Activated naive CD8-positive, alpha-beta T cell treated with anti-CD3 and anti-CD28 coated beads, Interleukin-2, amount 10 ng/mL, durations not matched to agents 7 days and 5 days (primary cell): ENCODE measurements at places on chromosomes 6 and 20.

- no peak for DNase-seq
Measured at GRCh38 chr6:98909236-98909635, 38.5 kb downstream of the FBXL4 start.

DNA sequence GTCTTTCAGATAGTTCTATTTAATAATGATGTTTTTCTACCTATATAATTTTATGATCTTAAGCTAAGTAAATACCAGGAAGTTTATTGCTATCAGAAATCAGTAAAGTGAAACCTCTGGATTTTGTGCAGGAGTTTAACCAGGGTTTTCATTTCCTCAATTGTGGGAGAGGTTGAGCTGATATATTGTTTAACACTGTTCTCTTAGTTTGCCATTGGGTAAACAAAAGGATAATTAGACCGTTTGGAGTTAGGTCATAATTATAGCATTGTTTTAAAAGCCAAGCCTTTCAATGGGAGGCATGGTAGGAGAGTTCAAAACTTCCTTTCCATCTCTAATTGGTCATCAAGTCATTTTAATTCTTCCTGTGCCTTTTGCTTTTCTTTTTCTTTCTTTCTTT lies 58.7 kb downstream of the STXBP5 start:
- no peak for DNase-seq

DNA sequence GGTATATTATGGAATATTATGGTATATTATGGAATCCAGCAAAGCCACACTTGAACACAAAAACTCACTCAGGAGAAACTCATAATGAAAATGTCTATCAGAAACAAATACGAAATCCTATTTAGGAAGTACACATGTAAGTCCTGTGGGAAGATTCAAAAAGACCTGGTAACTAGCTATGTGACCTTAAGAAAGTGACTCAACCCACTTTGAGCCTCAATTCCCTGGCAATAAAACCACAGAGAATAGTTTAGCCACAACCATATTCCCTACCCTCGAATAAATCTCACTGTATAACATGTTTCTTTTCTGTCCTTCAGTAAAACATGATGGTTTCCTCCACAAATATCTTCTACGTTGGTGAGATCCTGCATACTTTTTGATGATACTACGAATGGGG lies 56.4 kb downstream of the ZMYND8 start:
- DNase-seq = no peak

- no peak for DNase-seq
Measured at GRCh38 chr6:51490101-51490500, 597.3 kb downstream of the PKHD1 start.

DNA sequence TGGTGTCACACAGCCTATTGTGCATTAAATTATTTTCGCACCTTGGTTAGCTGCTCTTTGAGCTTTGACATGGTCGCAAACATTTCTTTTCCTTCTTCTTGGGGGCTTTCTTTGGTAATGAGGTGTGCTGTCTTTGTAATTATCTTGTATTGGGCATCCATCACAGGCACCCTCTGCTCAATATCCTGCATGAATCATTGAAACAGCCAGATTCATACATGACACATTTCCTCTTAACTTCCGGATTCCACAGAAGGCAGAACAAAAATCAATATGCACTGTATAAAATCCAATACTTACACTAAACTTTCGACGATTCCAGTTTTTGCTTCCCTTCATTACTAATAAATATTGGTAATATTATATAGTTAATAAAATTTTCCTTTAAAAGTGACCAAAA lies 175.6 kb downstream of the SYNE1 start:
- DNase-seq = no peak

DNA sequence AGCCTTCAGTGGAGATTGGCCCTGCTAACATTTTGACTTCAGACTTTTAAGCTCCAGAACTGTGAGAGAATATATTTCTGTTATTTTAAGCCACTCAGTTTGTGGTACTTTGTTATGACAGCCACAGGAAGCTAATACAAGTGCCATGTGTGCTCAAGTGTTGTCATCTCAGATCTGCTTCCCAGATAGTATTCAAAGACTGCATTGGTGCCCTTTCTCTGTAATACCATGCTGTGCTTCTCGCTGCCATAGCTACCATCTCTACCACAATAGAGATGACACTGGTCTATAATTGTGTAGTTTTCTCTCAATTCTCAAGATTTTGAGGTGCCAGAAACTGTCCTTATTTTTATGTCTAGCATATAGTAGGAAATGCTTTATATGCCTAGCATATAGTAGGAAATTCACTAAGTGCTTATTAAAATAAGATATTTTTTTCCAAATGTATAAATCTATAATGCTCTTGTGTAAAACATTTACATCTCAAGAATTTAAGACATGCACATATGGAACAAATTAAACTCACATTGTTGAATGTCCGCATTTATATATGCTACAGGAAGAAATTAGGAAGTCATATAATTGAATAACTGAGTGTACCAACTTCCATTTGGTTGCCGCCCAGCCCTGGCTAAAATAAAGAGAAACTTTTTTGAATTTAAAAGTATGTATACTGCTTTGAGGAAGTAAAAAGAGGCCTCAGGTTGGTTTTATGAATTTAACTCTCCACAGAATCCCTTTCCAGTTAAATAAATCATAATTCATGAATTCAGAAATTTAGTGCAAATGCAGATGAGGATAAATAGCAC lies 77.6 kb downstream of the TPBG start:
- no peak for DNase-seq

- DNase-seq = no peak
Measured at GRCh38 chr20:9409981-9410380, 104.4 kb upstream of the LAMP5 start.

DNA sequence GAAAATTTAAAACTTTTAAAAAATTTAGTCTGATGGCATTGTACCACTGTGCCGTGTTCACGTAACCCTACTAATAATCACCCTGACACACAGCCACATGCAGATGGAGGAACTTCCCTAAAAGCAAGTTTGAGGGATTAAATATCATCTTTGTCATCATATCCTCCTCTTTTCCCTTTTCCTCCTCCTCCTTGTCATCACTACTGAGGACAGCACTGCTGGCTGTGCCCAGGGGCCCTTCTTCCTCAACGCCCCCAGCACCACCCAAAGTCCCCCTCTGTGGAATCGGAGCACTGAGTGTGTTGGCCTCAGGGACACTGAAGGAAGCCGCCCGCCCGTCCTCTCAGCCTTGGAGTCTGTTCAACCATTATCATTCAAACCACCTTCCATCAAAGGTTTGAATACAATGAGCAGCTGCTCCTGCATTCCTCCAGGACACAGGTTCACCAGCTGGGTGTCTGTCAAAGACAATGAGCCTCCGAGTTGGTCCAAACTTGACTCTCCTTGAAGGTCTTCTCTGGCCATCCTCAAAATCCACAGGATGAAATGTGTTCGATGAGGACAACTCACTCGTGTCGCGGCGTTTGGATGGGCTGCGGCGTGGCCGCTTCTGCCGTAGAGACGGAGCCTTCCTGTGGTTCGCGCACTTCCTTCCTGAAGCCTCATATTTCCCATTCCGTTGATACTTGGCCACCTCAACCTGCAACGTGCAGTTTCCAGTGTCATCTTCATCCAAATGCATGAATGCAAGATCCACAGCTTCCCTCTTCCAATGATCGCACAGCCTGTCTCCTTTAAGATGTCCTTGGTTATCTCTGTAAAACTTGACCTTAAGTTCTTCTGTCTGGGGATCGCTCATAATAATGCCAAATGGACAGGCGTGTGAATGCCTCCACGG lies 23.3 kb downstream of the NQO2 start:
- DNase-seq = peak; percentile 55

- no peak for DNase-seq
Measured at GRCh38 chr6:25868436-25869183, 5.4 kb downstream of the SLC17A3 start.

DNA sequence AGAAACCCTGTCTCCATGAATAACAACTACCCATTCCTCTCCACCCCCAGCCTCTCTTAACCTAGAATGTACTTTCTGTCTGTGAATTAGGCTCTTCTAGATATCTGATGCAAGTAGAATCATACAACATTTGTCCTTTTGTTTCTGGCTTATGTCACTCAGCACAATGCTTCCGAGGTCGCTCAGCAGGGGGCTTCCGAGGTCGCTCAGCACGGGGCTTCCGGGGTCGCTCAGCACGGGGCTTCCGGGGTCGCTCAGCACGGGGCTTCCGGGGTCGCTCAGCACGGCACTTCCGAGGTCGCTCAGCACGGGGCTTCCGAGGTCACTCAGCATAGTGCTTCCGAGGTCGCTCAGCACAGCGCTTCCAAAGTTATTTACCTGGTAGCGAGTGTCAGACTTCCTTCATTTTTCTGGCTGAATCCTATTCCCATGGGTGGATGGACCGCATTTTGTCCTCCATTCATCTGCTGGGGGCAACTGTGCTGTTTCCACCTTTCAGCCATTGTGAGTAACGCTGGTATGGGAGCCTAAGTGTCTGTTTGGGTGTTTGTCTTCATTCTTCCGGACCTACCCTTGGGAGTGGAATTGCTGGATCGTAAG lies 31.0 kb upstream of the BHLHE23 start:
- no peak for DNase-seq

DNA sequence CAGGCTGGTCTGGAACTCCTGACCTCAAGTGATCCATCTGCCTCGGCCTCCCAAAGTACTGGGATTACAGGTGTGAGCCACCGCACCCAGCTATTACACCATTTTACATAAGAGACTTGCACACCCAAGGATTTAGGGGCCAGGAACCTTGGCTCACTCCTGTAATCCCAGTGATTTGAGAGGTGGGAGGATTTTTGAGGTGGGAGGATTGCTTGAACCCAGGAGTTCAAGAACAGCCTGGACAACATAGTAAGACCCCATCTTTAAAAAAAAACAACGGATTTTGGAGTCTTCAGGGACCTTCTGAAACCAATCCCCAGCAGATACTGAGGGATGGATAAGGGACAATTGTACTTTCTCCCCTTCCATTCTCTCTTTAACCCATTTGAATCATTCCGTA lies 55.3 kb upstream of the PIM1 start:
- DNase-seq = no peak

GRCh38 chr20:34043025-34043424 lies 49.3 kb downstream of the RALY start:
- no peak for DNase-seq

- no peak for DNase-seq
Measured at GRCh38 chr20:57613481-57613921, 6.7 kb downstream of the ZBP1 start.

DNA sequence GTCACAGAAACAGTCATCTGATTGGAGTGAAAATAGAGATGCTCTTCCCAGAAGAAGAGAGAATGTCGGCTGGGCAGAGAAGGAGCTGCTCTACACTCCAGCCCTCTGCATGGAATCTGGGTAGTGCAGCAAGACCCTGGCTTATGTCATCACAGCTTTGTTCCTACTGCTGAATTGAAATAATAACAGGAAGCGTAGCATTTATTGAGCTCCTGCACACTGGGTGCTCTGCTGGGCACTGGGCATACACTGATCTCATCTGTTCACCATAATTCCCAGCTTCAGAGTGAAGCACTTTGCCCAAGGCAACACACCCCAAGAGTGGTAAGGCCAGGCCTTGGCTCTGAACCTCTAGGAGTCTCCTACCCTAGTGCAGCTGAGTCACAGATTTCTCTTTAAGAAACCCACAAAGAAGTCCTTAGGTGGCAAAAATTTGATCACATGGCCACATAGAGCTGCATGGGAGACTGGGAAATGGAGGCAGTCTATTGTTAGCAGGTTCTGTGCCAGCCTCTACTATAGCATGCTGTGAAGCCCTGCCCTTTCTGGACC lies 3.9 kb upstream of the SDCBP2 start:
- no peak for DNase-seq

DNA sequence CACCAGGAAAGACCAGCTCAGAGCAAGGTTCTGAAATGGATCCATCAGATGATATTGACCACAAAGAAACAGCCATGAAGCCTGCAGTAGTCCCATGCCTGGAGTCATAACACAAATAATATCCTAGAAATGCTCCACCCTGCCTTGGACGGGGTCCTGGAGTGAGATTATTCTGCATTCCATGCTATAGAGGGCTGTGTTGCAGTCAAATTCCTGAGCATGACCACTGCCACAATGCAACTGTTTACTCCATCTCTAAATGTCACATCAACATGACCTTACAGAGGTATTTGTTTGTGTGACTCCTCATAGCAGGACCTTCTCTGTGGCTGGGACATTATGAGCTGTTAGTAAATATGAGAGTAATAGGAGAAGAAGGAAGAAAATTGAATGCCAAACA lies 257.5 kb upstream of the TCF21 start:
- DNase-seq = no peak

- no peak for DNase-seq
Measured at GRCh38 chr6:90184334-90185298, 112.0 kb downstream of the BACH2 start.

- no peak for DNase-seq
Measured at GRCh38 chr20:39829256-39829655, 859.8 kb downstream of the MAFB start.

- DNase-seq = no peak
Measured at GRCh38 chr6:135913785-135914184, 62.3 kb downstream of the PDE7B start.

- no peak for DNase-seq
Measured at GRCh38 chr6:56193846-56194245, 53.5 kb downstream of the COL21A1 start.

- DNase-seq = no peak
Measured at GRCh38 chr6:25295651-25296050, 16.5 kb downstream of the CARMIL1 start.

- DNase-seq = no peak
Measured at GRCh38 chr6:115058414-115059211, 715.8 kb upstream of the HS3ST5 start.

DNA sequence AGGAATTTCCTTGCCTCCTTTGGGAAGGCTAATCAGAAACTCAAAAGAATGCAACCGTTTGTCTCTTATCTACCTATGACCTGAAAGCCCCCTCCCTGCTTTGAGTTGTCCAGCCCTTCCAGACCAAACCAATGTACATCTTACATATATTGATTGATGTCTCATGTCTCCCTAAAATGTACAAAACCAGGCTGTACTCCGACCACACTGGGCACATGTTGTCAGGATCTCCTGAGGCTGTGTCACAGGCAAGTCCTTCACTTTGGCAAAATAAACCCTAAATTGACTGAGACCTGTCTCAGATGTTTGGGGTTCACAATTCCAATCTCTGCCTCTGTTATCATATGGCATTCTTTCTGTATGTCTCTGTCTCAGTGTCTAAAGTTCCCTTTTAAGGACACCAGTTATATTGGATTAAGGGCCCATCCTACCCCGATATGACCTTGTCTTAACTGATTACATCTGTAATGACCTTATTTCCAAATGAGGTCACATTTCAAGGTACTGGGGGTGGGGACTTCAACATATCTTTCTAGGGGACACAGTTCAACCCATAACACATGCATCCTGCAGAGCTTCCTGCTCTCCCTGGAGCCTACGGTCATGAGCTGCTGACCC lies 513.5 kb upstream of the JARID2 start:
- DNase-seq = no peak

- no peak for DNase-seq
Measured at GRCh38 chr6:112348891-112349635, 1.9 kb downstream of the RFPL4B start.
